ENCODE measurements at places on chromosomes 13 and 19. TPM values are rescaled to one million over a fixed set of nuclear protein-coding genes. Genes with fewer than 3 reads are reported as not detected.

The PRR22 gene
- total RNA-seq = 2.0 TPM

The ZNF154 gene
- 6.2 TPM for total RNA-seq

The HMG20B gene
- total RNA-seq = 142 TPM

The HSD17B14 gene
- 14.6 TPM for total RNA-seq

The NLRP13 gene
- total RNA-seq = not detected

The ELAVL3 gene
- not detected for total RNA-seq

The ZNF227 gene
- total RNA-seq = 33.2 TPM

- DNase-seq = no peak
Observed at GRCh38 chr19:4376671-4376990, 23.7 kb downstream of the SH3GL1 start.

- DNase-seq = no peak
Observed at GRCh38 chr13:42645717-42646116, 71.8 kb downstream of the TNFSF11 start.

DNA sequence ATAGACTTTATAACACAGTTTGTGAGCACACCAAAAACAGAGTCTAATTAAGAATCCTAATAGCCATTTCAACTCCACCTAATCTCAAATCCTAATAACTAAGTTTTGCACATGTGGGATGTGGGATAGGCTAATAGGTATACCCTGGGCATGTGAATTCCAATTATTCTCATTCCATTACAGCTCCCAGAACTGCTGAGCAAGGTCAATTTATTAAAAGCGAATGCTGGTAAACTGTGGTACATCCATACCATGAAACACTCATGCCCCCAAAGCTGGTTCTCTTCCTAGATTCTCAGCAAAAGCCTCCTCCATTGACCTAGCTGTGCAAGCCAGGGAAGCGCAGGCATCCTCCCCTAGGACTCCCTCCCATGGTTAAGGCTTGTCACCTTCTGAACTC, 113.8 kb downstream of the USP12 start:
- DNase-seq = no peak

GRCh38 chr19:9061879-9062278, 25.0 kb upstream of the OR1M1 start:
- DNase-seq = no peak

DNA sequence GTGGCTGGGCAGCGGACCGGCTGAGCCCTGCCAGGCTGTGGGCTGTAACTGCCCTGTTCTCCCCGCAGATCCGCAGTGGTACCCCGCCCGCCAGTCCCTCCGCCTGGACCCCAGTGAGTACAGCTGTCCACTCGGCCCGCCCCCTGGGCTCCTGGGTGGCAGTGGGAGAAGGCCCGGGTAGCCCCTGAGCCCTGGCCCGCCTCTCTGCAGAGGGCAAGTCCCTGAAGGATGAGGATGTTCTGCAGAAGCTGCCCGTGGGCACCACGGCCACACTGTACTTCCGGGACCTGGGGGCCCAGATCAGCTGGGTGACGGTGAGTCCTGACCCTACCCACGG, 8.3 kb downstream of the NDUFB7 start:
- no peak for DNase-seq

DNA sequence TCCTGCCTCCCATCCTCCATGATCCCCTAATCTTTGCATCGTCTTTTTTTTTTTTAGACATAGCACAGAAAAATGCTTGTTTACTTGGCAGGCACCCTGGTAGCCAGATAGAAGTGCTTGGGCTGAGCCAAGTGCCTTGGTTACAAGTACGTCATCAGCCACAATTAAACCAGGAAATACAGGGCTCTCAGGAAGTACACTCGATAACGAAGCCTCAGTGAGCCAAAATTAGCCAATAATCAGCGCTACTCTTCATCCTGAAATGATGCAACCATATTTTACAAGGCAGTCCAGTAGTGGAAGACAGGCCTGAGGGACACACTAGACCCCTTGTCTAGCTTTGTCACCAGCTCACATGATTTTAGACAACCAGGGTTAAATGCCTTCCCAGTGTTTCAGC, 194.0 kb upstream of the NBEA start:
- DNase-seq = no peak

DNA sequence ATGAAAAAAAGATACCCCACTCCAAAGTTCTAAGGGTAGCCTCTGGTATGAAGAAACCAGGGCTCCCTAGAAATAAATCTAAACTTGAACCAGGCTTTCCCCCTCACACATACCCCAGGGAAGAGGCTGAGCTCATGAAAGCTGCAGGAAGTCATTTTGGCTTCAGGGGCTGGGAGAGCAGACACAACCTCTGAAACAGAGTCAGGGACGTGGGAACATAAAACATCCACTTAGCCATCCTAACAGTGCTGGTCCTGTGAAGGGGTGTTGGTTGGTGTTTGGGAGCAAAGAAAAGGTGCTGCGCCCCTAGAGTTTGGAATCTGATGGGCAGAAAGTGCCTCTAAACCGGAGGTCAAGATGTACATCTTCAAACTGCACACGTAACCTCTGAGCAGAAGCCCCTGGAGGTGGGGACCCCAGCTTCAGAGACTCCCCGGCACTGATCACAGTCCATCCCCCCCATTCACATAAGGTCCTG, 15.8 kb downstream of the RAB3D start:
- no peak for DNase-seq

- no peak for DNase-seq
Observed at GRCh38 chr13:95593462-95593861, 40.9 kb downstream of the CLDN10 start.

GRCh38 chr13:47256618-47257017, 359.8 kb upstream of the HTR2A start:
- no peak for DNase-seq

DNA sequence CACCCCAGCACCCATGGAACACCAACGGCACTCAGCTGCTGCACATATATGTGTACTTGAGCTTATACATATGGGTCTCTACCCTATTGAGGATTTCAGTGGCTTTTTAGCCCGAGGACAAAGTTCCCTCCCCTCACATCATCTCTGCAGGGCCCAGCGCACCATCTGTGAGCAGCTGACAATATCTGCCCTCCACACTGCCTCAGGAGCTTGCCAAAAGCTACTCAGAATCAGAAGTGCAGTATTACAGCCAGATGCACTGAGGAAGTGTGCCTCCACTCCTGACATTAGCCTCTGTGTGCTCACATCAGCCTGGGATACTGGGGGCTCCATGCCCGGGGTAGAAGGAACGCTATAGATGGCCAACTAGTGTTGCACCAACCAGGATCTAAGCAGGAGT, 903.9 kb downstream of the UQCRFS1 start:
- DNase-seq = no peak

DNA sequence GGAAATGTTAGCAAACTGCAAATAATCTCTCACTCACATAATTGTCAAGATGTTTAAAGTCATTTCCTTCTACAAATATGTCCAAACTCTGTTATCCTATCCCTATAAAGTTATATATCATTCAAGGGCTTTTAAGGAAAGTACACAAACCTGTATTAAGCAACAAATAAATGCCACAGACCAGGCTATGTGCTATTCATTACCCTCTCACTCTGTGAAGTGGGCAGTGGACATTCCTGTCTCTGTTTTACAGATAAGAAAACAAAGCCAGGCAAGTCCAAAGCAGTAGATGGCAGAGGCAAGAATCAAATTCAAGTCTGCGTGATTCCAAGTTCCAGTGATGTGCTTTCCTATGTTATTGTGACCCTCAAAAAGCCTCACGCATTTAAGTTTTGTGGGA, 140.6 kb downstream of the LHFPL6 start:
- no peak for DNase-seq

DNA sequence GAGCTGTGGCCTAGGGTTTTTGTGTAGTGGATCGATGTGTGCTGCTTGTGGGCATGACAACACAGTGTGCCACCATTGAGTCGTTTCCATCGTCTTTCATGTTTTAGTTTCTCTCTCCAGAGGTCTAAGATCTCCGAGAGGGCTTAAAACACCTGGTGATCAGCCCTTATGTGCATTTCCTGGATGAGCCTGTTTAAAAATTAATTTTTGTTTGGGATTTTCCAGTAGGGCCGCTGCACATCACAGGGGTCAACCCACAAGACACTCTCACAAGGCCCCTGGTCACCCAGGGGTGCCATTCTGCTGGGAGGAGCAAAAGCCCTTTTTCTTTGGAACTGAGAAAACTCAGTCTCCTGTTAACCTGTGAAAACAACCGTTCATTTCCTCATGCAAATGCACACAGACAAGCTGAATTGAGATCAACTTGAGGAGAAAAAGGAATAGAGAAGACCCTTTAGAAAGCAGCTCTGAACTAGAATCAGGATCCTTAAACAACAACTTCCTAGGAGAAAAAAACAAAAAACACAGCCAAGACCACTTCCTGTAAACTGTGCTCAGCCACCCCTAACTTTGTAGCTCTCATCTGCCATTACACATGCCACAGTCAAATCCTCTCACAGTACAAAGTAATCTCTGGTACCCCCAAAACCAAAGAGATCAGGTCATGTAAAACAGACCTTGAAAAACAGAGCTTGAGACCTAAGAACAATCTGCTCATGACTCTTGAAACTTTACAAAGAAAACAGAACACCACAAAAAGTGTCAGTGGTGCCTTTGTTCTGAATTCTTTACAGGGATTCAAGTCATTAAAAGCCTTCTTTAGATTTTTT, 8.3 kb upstream of the MTRF1 start:
- DNase-seq = no peak

DNA sequence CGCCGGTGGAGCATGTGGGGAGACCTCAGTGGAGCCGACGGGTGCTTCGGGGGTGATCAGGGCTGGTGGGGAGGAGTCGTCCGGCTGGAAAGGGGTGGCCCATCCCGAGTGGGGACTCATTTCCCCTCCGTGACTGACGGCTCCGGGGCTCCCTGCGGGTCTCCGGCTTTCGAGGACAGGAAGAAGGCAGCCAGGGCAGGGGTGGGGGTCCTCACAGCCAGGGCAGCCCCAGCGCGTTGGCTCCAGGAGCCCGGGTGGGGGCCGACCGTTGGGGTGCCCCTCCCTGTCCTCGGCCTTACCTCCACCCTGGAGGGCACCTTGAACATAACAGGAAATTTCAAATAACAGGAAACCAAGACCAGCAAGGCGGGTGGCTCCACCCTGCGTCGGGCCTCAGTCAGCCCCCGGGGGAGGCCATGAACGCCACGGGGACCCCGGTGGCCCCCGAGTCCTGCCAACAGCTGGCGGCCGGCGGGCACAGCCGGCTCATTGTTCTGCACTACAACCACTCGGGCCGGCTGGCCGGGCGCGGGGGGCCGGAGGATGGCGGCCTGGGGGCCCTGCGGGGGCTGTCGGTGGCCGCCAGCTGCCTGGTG, at the start of gene S1PR4:
Gene S1PR4 (plus strand): TSS at position 393 of the 596 bp plus-strand sequence. CDS start 24 bp downstream, at position 417.
- DNase-seq = no peak

DNA sequence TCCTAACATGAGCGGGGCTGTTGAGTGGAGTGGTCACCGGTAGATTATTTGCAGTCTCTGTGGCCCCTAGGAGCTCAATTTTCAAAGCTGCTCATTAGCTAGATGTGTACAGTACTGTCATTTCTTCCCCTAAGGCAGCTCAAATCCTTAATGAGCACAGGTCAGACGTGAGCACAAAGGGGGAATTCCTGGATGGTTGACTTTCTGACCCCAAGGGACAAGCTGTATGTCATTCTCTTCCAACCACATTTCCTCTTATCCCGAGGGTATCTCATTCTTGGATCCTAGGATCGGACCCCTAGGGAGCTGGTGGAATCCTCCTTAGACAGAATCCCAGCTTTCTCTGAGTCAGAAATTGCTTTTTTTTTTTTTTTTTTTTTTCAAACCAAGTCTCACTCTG, 5.7 kb upstream of the OR7G3 start:
- DNase-seq = no peak

DNA sequence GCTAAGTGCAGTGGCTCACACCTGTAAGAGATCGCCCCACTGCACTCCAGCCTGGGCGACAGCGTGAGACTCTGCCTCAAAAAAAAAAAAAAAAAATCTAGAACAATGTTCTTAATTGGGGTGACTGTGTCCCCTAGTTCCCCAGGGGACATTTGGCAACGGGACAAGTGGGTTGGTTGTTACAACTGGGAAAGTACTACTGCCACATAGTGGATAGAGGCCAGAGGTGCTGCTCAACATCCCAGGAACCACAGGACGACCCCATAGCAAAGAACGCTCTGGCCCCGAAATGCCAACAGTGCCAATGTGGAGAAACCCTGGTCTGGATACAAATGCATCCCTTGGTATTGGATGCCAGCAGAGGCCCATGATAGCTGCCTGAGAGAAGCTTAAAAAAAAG, 11.8 kb downstream of the NLRP12 start:
- DNase-seq = no peak

- no peak for DNase-seq
Observed at GRCh38 chr19:17606590-17607185, 51.2 kb downstream of the COLGALT1 start.

- no peak for DNase-seq
Observed at GRCh38 chr19:46420056-46420455, 6.7 kb upstream of the CCDC8 start.

DNA sequence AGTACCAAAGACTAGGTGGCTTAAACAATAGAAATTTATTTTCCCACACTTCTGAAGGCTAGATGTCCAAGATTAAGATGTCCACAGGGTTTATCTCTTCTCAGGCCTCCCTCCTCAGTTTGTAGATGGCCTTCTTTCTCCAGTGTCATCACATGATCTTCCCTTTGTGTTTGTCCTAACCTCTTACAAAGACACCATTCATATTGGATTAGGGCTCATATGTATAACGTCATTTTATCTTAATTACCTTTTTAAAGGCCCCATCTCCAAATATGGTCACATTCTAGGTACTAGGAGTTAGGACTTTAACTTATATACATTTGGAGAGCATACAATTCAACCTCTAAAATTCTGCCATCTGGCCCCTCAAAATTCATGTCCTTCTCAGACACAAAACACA, 34.3 kb downstream of the N4BP2L2 start:
- DNase-seq = no peak

DNA sequence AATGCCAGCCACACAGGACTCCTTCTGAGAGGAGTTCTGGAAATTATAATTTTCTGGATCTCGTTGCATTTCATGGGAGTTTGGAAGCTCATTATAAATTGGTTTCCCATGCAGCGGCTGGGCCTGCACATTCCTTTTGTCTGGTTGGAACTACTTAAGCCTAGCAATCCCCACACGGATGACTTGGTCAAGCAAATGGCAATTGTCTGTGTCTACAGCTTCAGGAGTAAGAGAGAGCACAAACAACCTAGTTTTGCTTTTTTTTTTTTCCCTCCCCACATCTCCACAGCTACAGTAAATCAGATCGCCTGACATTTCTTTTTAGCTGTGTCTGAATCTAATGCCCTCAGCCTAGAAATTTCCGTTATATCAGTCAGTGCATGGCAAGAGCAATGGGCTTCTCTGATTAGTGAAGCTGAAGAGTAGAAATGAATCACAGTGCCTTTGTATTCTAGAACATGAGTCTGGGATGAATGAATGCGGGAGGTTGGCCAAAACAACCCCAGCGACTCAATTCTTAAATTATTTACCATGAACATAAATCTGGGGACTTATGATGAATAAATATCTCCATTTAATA, 15.1 kb downstream of the PCDH8 start:
- DNase-seq = no peak

- DNase-seq = no peak
Observed at GRCh38 chr13:70448820-70449219, 340.6 kb upstream of the KLHL1 start.

DNA sequence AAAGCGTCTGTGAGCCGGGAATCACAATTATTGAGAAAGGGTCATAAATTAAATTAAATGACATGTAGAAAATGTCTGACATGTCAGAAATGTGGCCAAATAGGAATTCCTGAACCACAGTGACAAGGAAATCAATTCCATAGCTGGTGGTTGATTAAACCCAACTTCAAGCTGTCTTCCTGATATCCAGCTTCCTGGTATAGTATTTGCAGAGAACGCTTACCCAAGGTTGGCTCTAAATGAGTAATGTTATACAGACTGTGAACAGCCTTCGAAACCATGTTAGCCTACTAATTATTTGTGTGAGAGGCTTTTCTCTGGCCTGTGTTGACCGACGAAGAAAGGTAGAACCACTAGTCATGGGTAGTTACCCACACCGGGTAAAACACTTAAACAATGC, 347.2 kb downstream of the RFC3 start:
- DNase-seq = no peak

Measured in breast epithelium (tissue), 4 donors.